ENCODE measurements at places on chromosomes 16 and 17. TPM values are rescaled to one million over a fixed set of nuclear protein-coding genes. Genes with fewer than 3 reads are reported as not detected.

DNA sequence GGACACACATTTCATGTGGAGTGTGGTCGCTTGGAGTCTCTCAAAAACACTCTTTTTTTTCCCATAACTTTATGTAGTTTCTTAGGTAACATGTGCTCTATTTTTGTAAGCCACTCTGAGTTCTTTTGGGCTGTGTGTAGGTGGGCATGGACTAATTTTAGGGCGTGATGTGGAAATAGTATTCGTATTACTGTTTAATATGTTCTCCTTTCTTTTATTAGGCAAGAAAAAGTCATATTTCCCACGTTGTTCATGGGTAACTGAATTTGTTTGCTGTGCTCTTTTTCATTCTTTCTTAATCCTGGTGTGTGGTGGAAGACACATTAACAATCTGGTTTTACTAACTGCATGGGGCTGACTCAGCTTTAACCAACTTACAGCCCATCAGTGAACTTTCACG is 27.4 kb downstream of the NDEL1 start:
- no peak for DNase-seq

GRCh38 chr16:58411736-58412614 is 19.7 kb downstream of the GINS3 start:
- DNase-seq, result no peak

GRCh38 chr17:46922487-46922803 is 515 bp upstream of the GOSR2 start:
- DNase-seq, result no peak

DNA sequence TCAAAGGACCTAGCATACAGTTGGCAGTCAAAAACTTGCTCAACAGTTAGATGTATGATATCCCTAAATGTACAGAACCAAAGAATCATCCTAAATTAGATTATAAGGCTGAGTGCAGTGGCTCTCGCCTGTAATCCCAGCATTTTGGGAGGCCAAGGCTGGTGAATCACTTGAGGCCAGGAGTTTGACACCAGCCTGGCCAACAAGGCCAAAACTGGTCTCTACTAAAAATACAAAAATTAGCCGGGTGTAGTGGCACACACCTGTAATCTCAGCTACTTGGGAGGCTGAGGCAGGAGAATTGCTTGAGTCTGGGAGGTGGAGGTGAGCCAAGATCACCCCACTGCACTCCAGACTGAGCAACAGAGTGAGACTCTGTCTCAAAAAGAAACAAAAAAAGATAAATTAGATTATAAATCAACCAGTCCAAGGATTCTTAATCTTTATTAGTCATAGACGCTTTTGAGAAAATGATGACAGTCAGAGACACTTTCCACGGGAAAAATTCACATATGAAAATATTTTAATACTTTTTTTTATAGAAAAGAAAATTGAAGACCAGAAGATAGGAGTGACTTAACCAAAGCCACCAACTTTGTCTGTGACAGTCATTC is 77.6 kb downstream of the MMD start:
- no peak for DNase-seq

- no peak for DNase-seq
These were observed 45.5 kb downstream of the PRKCA start for GRCh38 chr17:66347661-66348514.

DNA sequence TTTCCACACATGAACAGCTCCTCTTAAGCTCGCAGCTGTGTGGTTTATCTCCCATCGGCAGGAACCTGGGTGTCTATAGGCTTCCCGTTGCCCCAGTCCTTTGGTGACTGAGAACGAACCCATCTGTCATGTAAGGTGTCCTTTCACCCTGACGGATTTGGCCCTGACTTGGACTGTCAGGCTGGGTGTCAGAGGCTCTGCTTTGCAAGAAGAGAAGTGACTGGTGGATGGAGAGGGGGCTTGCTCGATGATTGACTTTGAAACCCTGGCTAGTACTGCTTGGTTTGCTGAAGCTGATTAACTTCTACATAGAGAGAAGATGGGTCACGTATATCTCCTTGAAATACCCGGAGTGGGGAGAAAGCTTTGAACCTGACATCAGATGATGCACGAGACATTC is 42.9 kb downstream of the COX4I1 start:
- no peak for DNase-seq

- peak; percentile 43 for DNase-seq
These were observed at the start of gene CX3CL1 for GRCh38 chr16:57372372-57373116. Gene CX3CL1 (plus strand): TSS chr16:57372490. CDS start chr16:57372569, 79 bp downstream.

- DNase-seq, result peak; percentile 88
These were observed 289.4 kb downstream of the SEC14L1 start for GRCh38 chr17:77429969-77430752.

- no peak for DNase-seq
These were observed 27.5 kb downstream of the ASPA start for GRCh38 chr17:3503285-3503684.

DNA sequence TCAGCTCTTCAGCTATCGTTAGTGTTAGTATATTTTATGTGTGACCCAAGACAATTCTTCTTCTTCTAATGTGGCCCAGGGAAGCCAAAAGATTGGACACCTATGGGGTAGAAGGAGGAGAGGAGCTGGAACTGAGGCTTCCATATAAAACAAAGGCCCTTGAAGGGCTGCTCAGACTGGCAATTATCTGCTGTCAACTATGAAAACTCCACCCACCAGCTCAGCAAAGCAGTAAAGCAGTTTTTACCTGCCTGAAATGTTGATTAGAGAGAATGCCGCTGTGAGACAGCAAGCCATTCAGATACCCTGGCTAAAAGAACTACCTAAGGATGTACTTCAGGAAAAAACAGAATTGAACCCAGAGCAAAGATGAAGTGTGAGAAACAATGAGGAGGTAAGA is 45.9 kb upstream of the GNAO1 start:
- no peak for DNase-seq

- no peak for DNase-seq
These were observed 18.6 kb upstream of the SPN start for GRCh38 chr16:29644338-29644857.

DNA sequence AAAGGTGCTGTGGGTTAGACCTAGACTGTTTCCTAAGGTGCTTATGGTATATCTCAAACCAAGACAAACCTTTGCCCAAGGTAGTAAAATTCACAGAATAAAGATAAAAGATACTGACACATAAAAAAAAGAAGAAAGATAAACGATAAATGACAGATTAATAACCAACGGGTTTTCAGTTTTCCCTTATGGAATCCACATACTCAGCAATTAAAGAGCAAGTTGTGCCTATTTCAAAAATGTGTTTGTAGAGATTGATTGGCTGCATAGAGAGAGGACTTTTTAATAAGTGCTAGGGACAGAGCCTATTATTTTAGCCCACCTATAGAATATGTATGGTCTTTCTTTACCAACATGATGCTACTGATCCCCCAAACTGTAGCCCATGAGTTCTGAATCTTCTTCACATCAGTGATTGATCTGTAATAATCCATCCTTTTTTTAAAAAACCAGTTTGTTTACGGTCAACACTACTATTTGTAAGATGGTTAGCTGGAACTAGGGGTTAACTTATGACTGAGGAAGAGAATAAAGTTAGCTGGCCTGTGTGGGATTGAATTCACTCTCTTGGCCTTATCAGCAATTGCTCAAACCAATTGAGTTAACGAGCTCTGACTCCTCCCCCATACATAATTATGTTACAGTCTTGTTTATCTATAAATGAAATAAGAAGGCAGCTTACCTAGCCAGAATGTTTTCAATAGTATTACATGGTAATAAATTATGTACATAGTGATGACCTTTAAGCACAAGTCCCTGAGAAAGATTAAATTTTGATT is 53.8 kb downstream of the SNX11 start:
- no peak for DNase-seq

SYT17 gene
- polyA plus RNA-seq, result 5.8 TPM

CCL7 gene
- not detected for polyA plus RNA-seq

HASPIN gene
- 4.2 TPM for polyA plus RNA-seq

SLC22A31 gene
- polyA plus RNA-seq, result 1.8 TPM

COPRS gene
- 27.4 TPM for polyA plus RNA-seq
